ENCODE measurements at places on chromosomes 4 and X.

DNA sequence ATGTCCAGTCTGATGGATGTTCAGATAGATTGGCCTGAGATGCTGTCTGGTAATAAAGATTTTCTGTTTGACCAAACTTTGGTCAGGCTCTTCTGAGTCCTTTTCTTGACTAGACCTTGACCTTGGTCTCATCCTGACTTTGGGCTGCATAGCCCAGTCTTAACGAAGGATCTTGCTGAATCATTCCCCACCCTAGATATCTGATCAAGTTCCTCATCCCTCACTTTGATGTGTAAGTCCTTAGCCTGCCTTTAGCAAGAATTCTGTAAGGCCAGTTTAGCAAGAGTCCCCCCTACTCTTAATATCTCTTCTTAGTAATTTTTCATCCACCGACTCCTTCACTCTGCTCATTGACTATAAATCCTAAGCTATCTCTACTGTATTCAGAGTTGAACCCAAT, 244.4 kb upstream of the JADE1 start:
- no peak for DNase-seq

DNA sequence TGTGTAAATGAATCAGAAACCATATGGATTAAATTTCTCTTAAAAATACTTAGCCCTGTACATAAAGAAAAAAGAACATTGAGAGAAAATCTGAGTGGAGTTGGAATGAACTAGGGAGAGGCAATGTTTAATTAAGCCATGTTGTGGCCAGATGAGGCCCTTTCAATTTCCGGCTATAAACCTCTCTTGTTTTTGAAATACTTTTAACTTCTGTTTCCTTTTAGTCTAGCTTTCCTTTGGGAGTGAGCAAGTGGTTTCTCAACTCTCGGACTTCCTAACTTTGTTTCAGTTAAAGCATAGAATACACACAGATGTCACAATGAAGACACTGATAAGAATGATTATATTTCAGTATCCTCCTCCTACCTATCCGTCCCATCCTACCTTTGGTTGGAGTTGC, 197.2 kb downstream of the ARHGAP24 start:
- DNase-seq = no peak

DNA sequence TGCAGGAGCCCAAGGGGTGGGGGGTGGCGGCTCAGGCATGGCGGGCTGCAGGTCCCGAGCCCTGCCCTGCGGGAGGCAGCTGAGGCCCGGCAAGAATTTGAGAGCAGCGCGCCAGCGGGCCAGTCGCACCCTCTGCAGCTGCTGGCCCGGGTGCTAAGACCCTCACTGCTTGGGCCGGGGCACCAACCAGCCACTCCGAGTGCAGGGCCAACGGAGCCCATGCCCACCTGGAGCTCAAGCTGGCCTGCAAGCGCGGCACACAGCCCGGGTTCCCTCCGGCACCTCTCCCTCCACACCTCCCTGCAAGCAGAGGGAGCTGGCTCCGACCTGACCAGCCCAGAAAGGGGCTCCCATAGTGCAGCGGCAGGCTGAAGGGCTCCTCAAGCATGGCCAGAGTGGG, 758.2 kb upstream of the INTU start:
- DNase-seq = no peak

- no peak for DNase-seq
Observed at GRCh38 chrX:136764206-136764605, 16.5 kb downstream of the ARHGEF6 start.

GRCh38 chrX:50075630-50076339, 125.0 kb downstream of the AKAP4 start:
- DNase-seq = no peak

- DNase-seq = no peak
Observed at GRCh38 chr4:35771571-35771970, 472.7 kb downstream of the ARAP2 start.
